ENCODE measurements at places on chromosomes 3 and 15.

DNA sequence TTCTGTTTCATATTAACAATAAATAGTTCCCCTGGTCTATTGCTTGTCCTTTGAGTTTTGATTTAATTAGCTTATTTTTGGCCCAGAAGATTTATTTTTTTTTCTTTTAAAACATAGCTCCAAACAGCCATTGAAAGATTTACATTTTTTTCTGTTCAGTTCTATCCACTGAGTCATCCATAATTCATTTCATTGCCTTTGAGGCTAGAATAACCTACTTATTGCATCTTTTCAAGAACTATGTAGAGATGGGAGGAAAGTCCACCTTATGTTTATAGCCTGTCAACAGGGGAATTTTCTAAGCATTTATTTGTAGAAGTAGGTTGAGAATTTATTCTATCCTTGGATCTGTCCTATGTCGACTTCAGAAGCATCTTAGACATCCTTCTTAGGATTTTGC is 53.4 kb upstream of the CHD2 start:
- no peak for DNase-seq

- no peak for DNase-seq
Observed at GRCh38 chr3:195080125-195080524, 190.8 kb downstream of the XXYLT1 start.

- DNase-seq = no peak
Observed at GRCh38 chr15:49906966-49907365, 212.1 kb downstream of the ATP8B4 start.

- DNase-seq = no peak
Observed at GRCh38 chr3:161343986-161344385, 27.3 kb downstream of the SPTSSB start.

DNA sequence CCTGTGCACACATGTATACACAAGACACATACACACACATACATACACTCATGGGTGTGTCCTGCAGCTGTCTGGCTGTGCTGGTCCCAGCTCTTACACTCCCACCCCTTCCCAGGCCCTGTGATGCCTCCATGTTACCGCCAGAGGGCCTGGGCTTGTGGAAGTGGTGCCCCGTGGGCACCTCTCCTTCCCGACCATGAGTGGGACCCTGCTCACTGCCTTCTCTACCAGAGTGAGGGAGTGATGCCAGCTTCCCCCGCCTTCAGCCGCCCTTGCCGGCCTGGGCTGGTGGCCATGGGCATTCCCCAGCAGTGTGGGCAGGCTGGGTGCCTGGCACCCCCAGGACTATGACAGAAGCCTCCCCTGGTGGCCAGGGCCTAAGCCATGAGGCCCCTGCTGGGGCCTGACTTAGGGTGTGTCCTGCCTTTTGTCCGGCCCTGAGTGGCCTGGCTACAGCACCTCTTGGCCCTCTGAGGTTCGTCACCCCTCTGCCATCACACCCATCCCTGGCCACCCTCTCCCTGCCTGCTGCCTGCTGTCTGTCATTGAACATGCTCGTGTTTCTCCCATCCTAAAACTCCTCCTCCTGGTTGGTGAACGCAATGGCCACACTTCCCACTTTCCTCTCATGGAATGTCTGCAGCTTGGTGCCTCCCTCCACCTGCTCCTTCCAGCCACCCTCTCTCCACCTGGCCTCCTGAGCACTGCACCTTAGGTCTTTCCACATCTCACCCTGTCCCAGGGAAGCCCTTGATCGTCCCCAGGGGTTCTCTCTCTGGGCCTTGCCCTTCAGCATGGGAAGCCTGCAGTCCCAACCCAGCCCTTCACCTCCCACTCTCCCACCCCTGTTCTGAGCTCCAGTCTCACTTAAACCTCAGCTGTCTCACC is 14.6 kb downstream of the HDAC11 start:
- DNase-seq = no peak

DNA sequence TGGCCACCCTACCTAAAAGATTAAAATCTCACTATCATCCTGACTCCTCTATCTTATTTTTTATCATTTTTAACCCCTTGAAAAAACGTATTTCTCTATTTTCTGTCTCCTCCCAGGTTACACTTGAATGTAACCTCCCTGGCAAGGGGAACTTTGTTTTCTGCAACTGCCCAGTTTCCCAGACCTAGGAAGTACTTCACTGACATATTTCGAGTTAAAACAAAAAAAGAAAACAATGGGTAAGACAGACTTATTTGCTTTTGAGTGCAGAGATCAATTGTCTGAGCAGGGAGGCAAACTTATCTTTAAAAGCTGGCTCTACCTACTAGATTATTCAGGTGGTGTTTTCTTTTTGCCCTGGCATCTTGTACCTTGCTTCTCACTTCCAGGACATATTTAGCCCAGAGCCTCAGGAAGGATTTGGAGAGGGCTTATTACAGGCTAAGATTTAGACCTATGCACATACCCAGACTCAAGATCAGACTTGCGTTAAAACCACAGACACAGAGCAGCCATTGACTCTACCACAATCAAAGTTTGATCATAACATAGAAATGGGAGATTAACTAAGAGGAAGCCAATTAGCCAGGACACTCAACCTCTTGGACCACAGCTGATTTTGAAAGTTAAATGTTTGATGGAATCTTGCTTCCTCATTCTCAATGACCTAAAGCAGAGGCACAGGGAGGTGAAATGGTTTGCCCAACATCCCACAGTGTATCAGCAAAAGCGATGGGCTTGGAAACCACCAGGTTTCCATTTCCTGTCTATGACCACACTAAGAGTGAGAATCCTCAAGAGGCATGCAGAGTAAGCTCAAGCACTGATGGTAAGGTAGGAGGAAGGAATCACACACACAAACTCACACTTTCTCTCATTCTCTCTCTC is 169.5 kb upstream of the THBS1 start:
- DNase-seq = no peak

DNA sequence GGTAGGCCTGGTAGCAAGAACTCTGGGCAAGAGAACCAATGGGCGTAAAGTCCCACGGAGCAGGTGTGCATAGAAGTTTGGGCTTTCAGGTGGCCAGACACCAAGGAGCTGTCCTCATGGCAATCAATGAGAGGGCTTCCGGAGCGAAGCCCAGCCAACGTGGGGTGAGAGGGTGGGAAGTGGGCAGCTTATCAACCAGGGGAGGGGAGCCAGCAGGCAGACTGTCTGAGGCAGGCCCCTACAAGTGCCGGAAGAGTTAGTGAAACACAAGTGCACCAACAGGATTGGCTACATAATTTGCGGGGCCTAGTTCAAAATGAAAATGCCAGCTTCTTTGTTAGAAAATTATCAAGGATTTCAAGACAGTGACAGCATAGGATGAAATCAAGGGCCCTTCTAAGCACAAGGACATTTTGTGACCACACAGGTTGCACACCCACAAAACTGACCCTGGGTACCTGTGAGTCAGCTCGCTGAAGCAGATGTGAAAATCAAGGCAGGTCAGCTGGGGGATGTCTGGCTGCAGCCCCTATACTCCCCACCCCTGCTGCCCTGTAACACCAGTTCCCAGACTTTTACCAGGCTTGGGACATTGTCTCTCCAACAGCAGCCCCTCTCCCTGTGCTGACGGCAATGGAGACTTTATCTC is 102.1 kb upstream of the ETV5 start:
- DNase-seq = no peak

- no peak for DNase-seq
Observed at GRCh38 chr15:40481341-40482074, 10.7 kb downstream of the CHST14 start.

- DNase-seq = peak; percentile 10
Observed at GRCh38 chr15:77026501-77027110, 31.7 kb downstream of the PSTPIP1 start.

DNA sequence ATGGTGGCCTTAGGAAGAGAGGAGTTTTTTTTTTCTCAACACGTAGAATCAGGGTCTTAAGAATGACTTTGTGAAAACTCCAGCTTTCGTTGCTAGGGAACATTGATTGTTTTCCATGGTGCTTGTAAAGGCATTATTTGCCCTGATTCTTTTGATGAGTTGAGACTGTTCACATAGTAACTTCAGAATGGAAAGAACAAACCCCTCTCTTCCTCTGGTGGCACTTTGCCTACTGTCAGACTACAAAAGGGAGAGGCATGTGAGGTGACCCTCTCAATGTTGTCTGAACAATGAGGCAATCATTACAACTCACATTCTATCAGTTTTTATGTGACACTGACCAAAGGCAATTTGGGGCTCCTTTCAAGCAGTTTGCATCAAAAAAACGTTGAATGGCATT is 477.8 kb downstream of the FGF12 start:
- no peak for DNase-seq

- DNase-seq = no peak
Observed at GRCh38 chr3:193673845-193674244, 80.8 kb downstream of the OPA1 start.

- peak; percentile 9 for DNase-seq
Observed at GRCh38 chr3:128895843-128896697, 16.6 kb downstream of the ACAD9 start.

DNA sequence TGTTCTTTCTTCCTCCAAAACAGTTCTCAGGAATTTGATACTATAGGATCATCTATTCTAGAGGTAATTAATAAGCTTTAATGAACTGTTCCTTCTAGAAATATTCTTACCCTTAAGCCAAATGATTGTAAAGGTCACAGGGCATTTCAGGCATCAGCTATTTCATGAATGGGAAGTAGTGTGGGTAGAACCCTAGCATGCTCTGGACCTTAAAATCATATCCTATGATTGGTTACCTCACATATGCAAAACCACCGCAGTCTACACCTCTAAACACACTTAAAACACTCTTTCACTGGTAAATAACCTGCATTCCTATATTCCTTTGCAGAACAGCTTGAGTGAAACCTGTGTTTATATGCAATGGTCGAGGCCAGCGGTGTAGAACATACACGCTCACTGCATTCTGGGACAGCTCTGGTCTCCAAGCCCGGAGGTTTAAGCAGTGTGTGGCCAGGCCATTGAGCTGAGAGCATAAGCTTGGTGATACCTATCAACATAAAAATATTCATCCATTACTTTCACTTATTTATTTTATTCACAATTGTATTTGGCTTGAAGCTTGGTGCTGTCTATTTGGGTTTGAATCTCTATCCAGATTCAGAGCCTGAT is 87.7 kb upstream of the RASGRP1 start:
- DNase-seq = peak; percentile 28

GRCh38 chr15:72493220-72493619 is 19.1 kb downstream of the ARIH1 start:
- DNase-seq = no peak

- no peak for DNase-seq
Observed at GRCh38 chr3:128360705-128361271, 105.9 kb downstream of the DNAJB8 start.

- DNase-seq = no peak
Observed at GRCh38 chr3:77319711-77320110, 279.8 kb downstream of the ROBO2 start.

Measured in activated naive CD4-positive, alpha-beta T cell treated with anti-CD3 and anti-CD28 coated beads, Interleukin-2, amount 10 ng/mL, durations not matched to agents 7 days and 5 days (primary cell).